ENCODE measurements at places on chromosomes 13 and 19.

DNA sequence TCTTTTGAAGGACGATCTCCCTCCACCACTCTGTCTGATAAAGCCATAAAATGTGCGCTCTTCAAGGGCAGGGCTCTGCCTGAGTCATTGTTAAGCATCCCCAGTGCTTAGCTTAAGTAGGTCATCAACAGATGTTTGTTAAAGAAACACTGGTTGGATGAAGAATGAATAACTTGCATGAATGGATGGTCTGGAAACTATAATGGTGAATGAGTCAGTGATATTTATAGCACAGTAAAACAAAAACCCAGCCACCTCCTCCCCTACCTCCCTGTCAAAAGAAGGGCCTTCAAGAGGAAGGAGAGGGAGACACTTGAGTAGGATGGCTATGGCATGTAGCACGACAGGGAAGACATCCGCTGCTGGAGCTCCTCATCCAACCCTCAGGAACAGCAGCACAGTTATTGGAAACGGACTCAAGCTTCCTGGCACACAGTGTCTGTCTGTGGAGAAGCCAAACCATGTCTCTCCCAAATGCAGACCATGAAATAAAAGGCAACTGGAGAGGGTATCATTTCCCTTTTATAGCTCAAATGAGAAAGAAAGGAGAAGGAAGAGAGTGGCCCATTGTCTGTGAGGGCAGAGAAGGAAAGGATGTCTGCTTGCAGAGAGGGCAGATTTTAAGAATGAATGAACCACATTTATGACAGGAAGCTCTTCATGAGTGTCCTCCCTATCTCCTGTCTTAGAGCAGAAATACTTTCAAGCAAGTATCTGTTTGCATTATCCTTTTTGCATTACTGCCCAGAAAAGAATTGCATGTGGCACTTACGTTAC is 183.5 kb upstream of the UBL3 start:
- DNase-seq = peak; percentile 74

- peak; percentile 33 for DNase-seq
Measured at GRCh38 chr13:51912511-51913225, 50.9 kb downstream of the CCDC70 start.

- DNase-seq = no peak
Measured at GRCh38 chr13:50421473-50422130, 406.4 kb downstream of the KCNRG start.

GRCh38 chr19:1644070-1644469 is 8.3 kb downstream of the TCF3 start:
- DNase-seq = no peak

- DNase-seq = no peak
Measured at GRCh38 chr13:54185101-54185500, 1156.5 kb downstream of the OLFM4 start.

DNA sequence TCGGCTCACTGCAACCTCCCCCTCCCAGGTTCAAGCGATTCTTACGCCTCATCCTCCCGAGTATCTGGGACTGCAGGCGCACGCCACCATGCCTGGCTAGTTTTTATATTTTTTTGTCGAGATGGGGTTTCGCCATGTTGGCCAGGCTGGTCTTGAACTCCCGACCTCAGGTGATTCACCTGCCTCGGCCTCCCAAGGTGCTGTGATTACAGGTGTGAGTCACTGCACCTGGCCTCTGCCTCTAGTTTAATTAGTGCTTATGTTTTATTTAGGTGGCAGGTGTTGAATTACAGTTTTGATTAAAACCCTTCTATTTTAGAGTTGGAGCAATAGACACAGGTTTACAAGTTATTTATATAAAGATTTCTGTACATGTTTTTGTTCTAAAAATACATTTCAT is 42.8 kb downstream of the ATP11A start:
- DNase-seq = no peak

- DNase-seq = no peak
Measured at GRCh38 chr13:54859827-54860226, 1831.2 kb downstream of the OLFM4 start.

DNA sequence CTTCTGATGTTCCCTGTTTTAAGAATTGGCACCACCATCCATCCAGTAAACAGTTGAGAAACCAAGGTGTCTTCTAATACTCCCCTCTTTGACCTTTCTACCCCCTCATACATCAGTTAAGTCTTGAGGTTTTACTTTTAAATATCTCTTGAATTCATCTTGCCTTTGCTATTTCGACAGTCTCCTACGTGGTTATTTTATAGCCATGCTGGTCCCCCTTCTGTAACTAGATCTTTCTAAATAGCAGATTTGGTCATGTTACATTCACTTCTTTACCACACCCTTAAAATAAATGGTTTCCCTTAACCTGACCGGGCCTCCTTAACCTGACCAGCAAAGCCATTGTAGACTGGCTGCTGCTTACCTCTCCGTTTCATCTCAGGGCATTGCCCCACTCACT is 5.4 kb downstream of the GPR180 start:
- DNase-seq = no peak

DNA sequence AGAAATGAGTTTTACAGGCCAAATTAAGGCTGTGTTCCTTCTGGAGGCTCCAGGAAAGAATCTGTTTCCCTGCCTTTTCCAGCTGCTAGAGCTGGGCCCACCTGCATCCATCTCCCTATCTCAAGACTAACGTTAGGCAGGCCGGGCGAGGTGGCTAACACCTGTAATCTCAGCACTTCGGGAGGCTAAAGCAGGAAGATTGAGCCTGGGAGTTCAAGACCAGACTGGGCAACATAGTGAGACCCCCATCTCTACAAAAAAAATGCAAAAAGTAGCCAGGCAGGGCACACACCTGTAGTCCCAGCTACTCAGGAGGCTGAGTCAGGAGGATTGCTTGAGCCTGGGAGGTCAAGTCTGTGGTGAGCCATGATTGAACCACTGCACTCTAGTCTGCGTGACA is 14.6 kb downstream of the HIF3A start:
- DNase-seq = no peak

- DNase-seq = no peak
Measured at GRCh38 chr13:19742643-19743042, 40.1 kb downstream of the PSPC1 start.

GRCh38 chr19:5313307-5313706 is 27.3 kb downstream of the PTPRS start:
- no peak for DNase-seq

DNA sequence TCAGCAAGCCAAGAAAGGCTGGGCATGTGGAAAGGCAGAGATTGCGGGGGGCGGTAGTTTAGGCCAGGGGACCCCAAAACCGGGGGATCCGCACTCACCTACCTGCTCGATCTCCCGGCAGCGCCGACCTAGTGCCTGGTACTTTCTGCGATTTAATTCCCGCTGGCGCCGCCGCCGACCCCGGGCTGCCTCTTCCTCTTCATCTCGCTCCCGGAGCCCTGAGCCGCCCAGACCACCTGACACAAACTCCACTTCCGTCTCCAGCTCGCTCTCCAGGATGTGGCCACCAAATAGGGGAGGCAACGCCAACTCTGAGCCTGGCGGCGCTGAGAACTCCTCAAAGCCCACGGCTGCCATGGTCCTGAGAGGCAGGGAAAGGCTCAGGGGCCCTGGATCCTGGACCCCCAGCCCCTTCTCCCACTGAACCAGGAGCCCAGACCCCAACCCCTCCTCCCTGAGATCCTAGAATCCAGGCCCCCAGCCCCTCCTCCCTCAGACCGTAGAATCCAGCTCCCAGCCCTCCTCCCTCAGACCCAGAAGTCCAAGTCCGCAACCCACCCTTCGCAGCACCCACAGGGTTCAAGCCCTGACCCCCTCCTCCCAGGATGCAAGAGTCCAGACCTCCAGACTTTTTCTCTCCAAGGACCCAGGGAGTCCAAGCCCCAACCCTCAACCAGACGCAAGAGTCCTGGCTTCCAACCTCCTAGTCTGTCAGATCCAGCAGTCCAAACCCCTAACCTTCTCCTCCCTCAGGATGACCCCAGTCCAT is 933 bp downstream of the TFPT start:
- peak; percentile 79 for DNase-seq

GRCh38 chr13:109611912-109612691 is 174.3 kb downstream of the IRS2 start:
- DNase-seq = no peak

DNA sequence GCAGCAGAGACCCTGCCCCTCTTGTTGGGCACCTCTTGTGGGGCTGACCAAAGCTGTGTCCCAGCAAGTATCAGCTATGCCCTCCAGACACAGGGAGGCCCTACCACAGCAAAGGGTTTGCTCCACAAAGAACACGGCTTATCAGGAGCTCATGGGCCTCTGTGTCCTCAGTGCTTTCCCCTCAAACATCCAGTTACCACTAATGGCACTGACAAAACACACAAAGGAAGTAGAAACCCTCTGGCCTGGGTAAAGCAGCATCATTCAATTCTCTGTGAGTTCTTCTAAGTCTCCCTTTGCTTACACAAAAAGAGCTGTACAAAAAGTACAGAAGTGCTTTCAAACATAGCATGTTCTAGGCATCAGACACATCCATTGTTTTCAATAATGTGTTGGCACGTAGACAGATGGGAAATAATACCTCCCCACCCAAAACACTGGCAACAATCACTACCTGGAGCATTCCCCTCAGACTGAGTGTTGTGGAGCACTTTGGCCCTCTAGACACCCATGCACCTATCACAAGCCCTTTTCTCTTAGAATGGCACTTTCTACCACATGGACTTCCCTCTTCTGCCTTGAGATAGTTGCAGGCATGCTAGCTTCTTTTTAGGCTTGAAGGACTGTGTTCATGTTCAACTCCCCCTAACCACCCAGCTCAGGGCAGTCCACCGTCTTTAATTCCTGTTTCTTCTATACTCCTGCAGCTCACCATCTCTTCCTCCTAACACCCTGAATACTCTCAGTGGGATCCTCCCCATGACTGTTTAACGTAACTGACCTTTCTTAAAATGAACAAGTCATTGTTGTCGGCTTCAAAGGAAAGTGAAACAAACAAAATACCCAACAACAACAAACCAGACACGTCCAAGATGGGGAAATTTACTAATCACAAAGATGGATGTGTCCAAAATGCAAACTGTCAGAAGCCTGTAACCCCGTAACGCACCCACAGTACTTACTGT is 43.5 kb downstream of the ATP7B start:
- DNase-seq = no peak

- no peak for DNase-seq
Measured at GRCh38 chr13:27991881-27992280, 3.4 kb upstream of the URAD start.

DNA sequence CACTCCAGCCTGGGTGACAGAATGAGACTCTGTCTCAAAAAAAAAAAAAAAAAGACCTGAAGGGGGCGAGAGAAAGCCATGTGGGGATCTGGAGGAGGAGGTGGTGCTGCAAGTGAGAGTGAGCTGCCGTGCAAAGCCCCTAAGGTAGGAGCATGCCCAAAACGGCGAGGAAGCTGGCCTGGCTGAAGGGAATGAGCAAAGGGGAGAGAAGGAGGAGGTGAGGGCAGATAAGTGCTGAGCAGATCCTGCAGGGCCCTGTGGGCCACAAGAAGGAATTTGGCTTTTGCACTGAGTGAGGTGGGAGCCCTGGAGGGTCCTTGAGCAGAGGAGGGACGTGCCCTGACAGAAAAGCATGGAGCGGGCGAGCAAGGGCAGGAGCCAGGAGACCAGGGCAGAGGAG is 19.4 kb upstream of the ADGRE5 start:
- peak; percentile 60 for DNase-seq

DNA sequence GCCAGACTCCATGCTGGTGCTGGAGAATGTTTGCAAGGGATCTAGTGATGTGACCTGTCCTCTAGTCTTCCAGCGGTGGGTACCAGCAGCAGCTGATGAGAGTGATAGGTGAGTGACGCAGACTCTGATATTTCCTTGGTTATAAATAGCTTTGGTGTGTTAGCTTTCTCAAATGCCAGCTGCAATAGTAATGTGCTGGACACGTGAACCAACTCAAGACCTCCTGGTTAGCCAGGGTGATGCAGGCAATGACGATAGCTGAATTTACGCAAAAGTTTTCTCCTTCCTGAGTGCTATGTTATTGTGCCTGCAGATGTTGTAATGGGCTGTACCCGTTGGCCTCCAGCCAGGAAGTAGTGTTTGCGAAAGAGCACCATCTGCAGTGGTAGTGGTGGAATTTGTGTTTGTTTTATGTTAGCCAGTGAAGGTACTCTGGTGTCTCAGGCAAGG is 129.5 kb downstream of the CYSLTR2 start:
- peak; percentile 97 for DNase-seq

- no peak for DNase-seq
Measured at GRCh38 chr19:30923096-30923495, 426.1 kb downstream of the TSHZ3 start.

DNA sequence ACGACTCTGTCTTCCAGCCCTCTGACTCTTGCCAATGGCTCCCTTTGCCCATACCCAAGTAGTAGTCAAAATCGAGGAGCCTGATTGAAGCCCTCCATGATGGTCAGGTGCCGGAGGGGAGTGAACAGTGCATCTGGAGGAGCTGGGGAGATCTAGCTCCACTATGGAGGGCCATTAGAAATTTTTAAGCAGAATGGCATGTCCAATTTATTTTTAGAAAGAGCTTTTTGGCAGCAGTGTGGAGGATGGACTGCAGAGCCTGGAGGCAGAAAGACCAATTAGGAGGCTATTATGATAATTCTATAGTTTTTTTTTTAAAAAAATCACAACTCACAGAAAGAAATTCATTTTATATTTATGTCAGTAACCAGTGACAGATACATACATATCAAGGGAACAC is 92.7 kb upstream of the SLC7A1 start:
- no peak for DNase-seq

DNA sequence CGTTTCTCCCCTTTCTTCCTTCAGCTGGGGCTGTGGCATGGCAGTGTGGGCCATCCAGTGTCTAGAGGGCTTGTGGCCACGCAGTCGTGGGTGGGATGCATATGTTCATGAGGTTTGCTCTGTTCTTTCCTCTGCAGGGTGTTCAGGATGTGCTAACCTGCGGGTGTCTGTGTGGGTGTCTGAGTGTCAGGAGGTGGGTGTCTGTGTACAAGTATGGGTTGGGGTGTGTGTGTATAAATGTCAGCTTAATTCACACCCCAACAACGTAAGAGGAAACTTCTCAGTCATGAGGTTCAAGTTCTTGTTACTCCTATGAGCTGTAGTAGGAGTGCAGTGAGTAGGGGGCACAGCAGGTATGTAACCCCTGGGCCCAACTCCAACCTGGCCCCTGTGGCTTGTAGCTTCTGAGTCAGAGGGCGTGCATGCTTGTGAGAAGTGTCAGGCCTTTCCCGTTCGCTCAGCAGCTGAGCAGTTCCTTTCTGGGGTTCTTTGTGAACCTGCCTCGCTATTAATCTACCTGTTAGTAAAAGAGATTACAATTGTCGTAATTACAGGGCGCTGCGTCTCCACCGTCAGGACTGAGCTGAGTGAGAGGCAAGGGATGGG is 49.1 kb downstream of the NFIX start:
- DNase-seq = no peak

DNA sequence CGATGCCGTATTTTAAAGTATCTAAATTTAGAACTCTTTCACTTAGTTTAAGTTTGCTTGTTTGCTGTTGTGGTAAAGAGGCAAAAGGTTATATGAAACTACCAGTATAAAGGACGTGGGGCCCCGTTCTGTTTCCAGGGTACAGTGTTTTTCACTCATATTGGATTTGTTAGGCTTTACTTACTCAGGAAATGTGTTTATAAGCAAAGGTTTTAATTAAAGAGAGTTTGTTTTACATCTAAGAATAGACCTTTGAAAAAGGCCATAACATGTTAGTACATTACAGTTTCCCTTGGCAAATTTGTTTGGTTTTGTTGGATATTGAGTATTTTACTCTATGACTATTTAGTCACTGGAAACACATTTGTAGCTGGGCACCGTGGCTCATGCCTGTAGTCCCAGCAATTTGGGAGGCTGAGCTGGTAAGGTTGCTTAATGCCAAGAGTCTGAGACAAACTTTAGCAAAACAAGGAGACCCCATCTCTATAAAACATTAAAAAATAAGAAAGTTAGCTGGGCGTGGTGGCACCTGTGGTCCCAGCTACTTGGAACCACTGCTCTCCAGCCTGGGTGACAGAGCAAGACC is 7.1 kb downstream of the DGKH start:
- no peak for DNase-seq
